ENCODE measurements at places on chromosomes 13 and 19.

DNA sequence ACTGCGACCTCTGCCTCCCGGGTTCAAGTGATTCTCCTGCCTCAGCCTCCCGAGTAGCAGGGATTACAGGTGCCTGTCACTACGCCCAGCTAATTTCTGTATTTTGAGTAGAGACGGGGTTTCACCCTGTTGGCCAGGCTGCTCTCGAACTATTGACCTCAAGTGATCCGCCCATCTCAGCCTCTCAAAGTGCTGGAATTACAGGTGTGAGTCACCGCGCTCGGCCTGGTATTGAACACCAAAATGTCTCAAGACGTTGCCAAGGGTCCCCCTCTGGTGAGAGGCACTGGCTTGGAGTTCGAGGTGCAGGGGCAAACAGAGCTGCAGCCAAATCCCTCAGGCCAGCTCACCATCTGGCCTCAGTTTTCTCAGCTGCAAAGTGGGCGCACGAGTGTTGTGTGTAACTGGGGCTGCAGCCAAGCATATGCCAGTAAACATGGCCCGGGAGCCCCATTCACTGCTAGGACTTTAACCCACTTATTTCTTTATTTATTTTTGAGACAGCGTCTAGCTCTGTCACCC is 8.0 kb downstream of the TJP3 start:
- DNase-seq: no peak

GRCh38 chr13:28490061-28490460 is 4.9 kb downstream of the FLT1 start:
- no peak for DNase-seq

DNA sequence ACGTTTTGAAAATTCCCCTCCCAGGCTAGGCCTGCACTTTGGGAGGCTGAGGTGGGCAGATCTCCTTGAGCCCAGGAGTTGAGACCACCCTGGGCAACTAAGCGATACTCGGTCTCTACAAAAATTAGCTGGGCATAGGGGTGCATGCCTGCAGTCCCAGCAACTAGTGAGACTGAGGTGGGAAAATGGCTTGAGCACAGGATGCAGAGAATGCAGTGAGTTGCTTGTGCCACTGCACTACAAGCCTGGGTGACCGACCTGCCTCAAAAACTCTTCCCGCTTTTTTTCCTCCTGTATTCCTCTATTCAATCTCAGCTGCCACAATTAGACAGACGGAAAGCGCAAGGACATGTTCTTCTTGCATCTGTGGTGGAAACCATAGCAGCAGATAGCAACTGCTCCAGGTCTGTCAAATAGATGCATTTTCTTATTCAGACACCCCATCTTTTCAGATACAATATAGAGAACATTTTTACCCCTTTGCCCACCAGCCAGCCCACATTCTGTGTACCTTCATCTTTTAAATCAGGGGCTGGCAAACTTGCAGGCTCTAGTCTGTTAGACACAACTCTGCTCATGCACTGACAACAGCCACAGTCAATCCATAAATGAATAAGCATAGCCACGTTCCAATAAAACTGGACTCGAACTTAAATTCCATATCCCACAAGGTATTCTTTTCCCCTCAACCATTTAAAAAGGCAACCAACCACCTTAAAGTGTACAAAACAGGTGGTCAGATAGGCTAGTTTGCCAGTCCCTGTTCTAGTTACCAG is 4.8 kb downstream of the TPT1 start:
- DNase-seq: no peak

GRCh38 chr19:13297023-13297422 is 146.8 kb downstream of the IER2 start:
- DNase-seq: no peak

DNA sequence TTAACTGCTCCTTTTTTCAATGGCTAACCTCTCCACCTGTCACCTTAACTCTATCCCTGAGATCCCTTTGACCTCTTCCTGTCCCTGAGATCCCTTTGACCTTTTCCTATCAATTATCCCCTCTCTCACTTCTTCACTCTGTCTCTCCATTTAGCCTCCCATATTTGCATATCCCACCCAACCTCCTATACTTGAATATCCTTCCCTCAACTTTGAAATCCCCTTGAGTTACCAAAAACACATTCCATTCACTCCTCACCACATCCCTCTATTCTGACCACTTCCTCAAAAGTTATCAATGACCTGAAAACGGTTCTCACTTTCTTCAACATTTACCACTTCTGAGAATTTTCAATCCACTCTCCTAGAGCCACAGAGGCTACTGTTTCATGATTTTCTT is 3.0 kb downstream of the MYCBP2 start:
- DNase-seq: no peak

DNA sequence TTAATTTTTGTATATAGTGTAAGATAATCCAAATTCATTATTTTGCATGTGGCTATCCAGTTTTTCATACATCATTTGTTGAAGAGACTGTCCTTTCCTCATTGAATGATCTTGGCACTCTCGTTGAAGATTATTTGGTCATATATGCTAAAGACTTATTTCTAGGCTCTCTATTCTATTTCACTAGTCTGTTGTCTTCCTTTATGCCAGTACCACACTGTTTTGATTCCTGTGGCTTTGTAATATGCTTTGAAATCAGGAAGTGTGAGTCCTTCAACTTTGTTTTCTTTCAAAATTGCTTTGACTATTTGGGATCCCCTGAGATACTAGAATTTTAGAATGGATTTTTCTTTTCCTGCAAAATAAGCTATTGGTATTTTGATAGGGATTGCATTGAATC is 24.5 kb downstream of the FNDC3A start:
- DNase-seq: no peak

GRCh38 chr13:97353927-97354675 is 79.9 kb upstream of the RAP2A start:
- DNase-seq: no peak

- no peak for DNase-seq
Measured at GRCh38 chr13:113825841-113826240, 38.0 kb downstream of the GAS6 start.

GRCh38 chr13:105773863-105774538 is 761.5 kb downstream of the EFNB2 start:
- peak; percentile 77 for DNase-seq

- DNase-seq: peak; percentile 30
Measured at GRCh38 chr19:35153701-35154524, 622 bp upstream of the FXYD5 start.

- DNase-seq: peak; percentile 87
Measured at GRCh38 chr19:24033963-24034342, 53.0 kb upstream of the ZNF254 start.

DNA sequence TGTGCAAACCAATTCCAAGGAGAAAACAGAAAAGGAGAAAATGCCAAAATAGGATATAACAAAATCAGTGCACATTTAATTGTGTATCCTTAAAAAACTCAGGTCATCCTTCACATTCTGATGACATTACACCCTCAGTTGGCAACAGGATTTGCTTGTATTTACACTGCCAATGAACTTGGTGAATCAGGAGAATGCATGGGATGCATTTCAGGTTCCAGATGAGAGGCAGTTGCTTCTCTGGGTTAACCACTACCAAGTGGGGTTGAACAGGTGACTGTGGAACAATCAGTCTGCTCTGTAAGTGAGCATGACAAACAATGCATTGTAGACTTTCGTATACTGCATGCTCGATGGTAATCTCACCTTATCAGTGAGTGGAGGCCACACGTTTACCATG is 79.1 kb downstream of the STARD13 start:
- DNase-seq: no peak

GRCh38 chr19:29851769-29852521 is 40.2 kb downstream of the CCNE1 start:
- DNase-seq: no peak

- no peak for DNase-seq
Measured at GRCh38 chr19:13629687-13630357, 123.5 kb upstream of the CACNA1A start.

- DNase-seq: peak; percentile 75
Measured at GRCh38 chr19:14005349-14006084, 603 bp downstream of the RFX1 start.

DNA sequence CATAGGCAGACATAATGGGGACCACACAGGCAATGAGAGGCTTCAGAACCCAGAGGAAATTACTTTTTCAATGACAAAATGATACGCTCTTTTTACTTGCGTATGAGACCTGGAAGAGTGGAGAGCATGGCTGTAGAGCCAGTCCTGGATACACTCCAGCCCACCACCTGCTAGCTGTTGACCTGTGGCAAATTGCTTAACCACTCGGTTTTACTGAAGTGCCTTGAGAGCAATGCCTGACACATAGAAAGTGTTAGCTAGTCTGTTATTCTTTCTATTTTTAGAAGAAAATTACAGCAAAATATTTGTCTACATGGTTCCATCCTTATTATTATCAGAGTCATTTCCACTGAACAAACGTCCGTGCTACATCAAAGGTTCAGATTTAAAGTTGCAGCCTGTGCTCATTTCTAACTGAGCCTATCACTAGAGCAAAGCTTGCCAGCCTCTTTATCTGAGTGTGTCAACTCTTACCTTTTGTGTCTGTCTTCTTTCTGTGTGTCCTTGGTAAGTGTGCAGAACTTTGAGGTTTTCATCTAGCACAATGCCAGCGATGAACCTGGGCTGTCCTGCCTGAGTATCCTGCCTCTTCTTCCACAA is 9.6 kb upstream of the GPR183 start:
- peak; percentile 87 for DNase-seq

DNA sequence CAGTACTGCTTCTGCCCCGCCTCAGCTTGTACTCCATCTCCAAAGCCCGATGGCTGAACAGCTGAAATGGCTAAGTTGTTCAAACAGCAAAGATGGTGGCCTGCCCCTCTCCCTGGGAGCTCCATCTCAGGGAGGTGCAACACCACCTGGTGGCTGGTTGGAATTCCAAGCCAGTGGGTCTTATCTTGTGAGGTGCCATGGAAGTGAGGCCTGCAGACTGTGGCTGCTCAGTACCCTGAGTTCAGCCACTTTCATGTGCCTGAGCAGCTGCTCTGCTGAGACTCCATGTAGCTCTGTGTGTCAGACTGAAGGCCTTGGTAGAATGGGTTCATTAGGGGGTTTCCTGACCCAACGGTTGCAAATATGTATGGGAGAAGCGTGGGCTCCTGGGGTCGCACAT is 67.3 kb upstream of the SPRY2 start:
- DNase-seq: no peak

DNA sequence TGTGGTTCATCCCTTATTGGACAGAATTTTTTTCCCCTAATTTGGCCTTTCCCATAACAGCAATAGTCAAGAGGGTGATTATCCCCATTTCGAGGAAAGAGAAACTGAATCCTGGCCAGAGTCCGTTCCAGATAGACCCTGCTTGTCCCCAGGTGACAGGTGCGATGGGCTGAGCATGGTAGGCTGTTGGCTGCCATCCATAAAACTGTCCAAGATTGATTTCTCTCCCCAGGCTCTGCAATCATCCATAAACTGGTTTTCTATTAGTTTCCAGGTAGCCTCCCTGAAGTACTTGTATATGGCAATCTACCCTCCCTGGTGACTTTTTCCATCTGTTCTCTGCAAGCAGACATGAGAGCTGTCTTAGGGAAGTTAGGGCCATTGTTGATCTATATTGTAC is 25.4 kb downstream of the SERP2 start:
- DNase-seq: peak; percentile 73

DNA sequence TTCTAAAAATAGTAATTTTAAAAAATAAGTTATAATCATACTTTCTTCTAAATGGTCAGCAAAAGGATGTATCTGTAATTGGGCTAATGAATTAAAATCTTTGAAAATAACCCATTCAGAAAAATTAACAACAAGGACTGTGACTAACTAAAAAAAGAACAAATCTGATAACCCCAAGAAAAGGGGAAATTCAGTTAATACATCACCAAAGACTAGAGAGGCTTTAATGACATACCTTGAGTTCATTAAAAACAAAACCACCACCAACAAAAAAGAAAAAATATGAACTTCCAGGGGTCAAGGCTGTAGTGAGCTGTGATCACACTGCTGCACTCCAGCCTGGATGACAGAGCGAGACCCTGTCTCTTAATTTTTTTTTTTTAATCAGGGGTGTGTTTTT is 121.8 kb downstream of the TBC1D4 start:
- DNase-seq: no peak

- no peak for DNase-seq
Measured at GRCh38 chr19:40703029-40703755, 12.7 kb upstream of the NUMBL start.

DNA sequence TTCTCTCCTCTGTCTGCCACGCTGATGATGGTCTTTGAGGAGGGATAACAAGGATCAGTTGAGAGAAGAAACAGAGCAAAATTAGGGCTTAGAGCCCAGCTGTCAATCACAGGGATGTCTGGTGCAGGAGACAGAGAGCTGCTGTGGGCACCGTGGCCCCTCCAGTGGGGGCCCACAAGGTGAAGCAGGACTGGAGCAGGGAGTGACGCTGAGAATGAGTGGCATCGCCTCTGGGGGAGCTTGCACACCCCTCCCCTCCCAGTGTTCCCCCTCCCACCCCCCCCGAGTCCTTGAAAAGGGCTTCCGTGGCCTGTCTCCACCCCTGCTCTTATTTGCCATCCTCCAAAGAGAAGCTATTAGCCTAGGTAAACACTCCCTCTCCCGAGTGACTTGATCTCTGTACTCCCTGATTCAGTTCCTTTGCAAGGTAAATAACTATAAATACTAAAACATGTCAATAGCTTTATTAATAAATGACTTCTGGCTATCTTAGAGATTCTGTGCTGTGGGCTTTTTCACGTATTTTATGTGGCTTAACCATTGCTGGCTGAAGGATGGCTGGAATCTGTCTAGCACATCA is 440.0 kb downstream of the ZNF536 start:
- no peak for DNase-seq

GRCh38 chr19:41430922-41431321 is 3.7 kb upstream of the B3GNT8 start:
- peak; percentile 17 for DNase-seq

GRCh38 chr13:111395511-111396393 is 75.3 kb downstream of the TEX29 start:
- no peak for DNase-seq

DNA sequence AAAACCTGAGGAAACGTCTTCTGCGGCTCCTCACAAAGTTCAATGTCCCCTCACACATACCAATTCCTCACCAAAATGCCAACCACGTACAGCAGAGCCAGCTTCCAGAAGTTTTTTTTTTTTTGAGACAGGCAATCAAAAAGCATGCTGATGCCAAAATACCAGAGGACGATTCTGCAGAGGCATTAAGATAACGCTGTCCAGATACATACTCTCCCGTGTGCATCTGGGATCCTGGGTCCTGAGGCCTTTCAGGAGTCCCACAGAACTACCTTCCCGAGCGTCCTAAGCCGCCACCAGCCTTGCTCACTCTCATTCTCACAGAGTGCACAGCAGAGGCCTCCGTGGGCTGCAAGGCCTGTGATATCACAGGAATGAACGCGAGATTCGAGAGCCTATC is 5.0 kb downstream of the DCUN1D2 start:
- no peak for DNase-seq

All from NCI-H1417 (cell line).